ENCODE measurements at places on chromosomes 16 and 17.

- peak; percentile 43 for DNase-seq
Measured at GRCh38 chr17:57970710-57971109, 15.5 kb upstream of the CUEDC1 start.

DNA sequence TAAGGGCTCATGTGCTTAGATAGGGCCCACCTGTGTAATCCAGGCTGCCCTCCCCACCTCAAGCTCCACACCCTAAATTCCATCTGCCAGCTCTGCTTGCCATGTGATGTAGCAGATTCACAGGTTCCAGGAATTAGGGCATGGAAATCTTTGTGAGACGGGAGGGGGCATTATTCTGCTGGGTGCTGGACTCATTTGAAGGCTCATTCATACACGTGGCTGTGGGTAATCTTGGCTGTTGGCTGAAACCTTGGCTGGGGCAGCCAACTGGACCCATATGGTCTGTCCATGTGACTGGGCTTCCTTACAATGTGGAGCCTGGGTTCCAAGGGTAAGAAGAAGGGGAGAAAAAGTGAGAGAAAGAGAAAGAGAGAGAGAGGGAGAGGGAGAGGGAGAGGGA is 115.1 kb downstream of the CYLD start:
- DNase-seq, result no peak

DNA sequence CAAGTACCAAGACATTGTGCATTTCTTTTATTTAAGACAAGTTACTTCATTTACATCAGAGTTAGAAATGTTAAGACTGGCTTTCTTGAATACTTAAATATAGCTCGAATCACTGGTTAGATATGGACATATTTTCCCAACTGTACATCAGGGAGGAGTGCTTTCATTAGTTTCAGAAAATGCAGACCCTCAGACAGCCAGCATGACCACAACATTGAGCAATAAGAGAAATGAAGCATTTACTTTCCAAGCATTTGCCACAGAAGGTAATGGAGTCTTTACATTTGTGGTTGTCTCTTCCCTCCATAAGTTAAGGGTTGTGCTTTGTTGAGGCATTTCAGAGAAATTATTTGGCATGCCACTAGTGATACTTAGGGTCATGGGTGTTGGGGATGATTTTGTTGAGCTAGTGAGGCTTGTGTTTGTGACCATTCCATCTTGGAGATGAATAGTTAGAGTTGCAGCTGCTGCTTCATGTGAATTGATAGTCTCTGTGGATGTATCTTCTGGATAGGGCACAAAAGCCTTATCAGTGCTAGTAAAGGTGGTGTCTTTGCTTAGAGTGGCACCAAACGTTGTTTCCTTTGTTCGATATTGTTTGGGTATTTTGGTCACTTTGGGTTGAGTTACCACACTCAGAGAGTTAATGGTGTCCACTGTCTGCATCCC is 2.1 kb downstream of the OMG start:
- DNase-seq, result no peak

DNA sequence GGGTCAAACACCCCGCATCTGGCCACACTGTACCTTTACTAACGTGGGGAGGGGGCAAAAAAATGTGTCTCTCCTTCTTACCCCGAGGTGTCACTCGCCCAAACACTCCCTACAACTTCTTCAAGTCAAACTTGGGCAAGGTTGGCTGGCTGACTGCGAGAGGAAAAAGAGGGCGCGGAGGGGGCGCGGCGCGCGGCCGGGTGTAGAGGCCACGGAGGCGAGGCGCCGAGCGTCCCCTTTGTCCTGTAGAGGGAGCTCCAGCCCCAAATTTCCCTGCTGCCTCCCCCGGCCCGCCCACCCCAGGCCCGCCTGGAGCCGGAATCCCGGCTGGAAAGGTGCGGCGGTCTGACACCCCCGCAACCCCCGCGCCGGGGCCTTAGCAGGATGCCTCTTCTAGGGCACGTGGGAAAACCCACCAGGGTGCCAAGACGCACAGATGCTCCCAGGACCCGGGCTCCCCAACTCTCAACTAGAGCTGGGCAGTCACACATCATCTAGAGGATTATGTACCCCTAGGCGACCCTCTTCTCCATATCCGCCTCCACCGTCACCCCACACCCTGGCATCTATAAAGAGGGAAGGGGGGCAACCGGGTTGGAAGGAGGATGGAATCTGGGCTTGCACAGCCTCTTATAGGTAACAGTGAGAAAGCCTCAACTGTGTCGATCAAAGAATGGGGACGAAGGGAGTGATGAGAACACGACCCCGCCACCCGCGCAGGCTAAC is 4.2 kb downstream of the IRX3 start:
- peak; percentile 11 for DNase-seq

- DNase-seq, result no peak
Measured at GRCh38 chr16:2058420-2058819, 10.6 kb downstream of the TSC2 start.

DNA sequence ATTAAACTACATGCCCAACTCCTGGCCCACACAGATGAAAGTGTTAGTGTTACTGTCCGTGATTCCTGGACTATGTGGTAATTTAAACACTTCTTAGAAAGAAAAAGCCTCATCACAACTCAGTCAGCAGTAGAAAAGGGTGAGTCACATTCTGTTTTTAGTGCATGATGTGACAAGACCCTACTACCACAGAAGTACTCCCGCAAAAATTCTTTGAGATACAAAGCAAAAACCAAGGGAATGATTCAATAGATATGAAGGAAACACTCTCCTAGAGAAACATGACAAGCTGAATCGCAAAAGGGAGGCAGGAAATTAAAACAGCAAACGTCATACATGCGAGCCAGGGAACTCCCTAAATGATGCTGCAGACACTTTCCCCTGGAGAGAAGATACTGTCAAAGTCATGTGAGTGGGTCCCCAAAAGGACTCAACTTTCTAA is 14.4 kb downstream of the SNN start:
- peak; percentile 94 for DNase-seq

- DNase-seq, result peak; percentile 78
Measured at GRCh38 chr16:57485916-57486857, at the start of gene DOK4. TSS of gene DOK4 (minus strand) at chr16:57486493. CDS start at chr16:57479507, 6,986 bp downstream.

DNA sequence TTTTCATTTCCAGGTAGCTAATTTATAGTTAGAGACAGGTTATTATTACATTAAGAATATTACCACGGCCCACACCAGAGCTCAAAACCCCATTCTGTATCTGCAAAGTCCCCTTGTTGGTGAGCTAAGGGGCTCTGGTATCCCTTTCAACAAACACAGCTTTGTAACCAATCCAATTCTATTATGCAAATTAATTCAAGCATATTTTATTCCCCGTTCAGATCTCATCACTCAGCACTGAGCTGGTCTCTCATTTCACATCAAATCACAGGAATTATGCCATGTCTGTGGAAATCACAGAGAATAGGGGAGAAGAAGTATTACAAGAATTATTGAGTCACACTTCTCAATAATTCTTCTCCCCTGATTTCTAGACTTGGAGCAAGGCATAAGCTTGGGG is 111.7 kb downstream of the CDH11 start:
- no peak for DNase-seq

GRCh38 chr17:28046034-28046825 is 3.8 kb downstream of the NLK start:
- DNase-seq, result no peak

GRCh38 chr16:55699616-55700015 is 43.8 kb downstream of the SLC6A2 start:
- no peak for DNase-seq

DNA sequence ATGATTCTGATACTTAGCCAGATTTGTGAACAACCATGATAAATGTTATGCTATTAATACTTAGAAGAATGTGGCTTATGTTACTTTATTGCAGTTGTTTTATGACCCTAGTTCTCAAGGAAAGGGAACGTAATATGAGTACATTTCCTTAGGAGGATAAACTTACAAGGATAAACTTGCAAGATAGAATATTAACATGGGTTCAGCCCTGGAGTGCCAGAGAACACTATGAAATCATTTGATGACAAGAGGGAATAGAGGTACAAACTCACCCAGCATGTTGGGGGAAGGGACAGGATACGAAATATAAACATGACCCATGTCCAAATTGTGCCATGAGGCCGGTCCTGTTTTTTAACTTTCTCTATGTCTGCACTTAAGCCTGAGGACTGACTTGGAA is 13.0 kb upstream of the ABCA5 start:
- DNase-seq, result no peak

DNA sequence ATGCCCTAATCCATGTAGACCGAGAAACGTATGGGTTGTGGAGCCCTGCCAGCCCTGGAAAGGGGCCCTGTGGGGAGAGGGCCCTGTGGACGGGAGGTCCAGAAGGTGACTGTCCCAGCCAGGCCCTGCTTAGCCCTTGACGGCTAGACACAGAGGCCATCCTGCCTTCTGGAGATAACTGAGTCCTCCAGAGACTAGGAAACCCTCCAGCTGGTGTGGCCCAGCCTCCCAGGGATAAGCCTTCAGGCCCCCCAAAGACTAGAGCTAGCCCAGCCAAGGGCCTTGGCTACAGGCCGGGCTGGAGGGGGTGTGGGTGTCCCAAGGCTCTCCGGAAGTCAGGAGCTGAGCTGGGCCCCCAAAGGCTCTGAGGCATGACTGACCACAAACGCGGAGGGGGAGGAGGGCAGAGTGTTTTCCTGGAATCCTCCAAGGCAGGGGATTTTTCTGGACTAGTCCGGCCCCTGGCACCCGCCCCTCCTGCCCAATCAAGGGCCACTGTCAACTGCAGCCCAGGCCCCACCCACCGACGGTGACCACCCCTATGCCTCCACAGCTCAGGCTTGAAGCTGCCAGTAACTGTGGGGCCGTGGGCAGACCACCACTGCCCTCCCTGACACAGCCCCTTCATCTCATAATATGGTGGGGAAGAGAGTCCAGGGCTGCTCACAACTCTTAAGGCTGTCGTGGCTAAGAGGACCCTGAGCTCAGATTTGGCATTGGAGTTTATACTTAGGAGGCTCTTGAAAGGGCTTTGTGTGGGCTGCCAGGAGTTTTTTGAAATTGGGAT is 885 bp upstream of the VASN start:
- peak; percentile 96 for DNase-seq

DNA sequence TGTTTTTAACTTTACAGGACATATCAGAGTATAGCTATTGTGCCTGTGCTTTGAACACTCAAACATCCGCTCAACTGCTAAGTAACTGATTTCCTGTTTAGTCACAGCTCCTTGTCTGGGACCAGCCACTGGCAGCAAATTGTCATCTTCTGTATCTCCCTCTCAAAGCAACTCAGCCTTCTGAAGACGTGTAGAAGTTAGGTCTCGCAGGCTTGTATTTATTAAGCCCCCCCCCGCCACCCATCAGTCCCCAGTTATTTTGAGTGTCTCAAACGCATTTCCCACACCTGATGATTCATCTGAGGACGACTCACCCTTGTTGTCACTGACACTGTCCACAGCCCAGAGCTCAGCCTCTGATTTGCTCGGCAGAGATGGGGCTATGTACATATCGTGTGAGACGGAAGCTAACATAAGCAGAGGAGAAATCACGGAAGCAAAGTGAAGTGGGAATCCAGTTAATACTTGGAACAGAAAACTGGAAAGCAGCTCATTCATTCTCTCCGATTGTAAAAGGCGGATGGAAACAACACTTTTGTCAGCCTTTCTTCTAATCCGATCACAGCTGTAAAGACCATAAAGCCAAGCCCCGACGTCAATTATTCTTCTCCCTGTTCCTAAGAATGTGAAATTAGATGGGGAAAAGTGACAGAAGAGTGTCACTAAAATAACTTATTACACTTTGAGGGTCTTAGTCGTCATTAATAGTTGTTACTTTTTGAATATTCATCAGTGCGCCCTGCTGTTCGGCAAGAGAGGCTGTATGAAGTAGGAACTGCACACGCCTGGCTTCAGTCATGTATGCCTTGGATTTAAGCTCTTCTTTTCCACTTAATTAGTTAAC is 64.2 kb downstream of the PITPNC1 start:
- peak; percentile 68 for DNase-seq

DNA sequence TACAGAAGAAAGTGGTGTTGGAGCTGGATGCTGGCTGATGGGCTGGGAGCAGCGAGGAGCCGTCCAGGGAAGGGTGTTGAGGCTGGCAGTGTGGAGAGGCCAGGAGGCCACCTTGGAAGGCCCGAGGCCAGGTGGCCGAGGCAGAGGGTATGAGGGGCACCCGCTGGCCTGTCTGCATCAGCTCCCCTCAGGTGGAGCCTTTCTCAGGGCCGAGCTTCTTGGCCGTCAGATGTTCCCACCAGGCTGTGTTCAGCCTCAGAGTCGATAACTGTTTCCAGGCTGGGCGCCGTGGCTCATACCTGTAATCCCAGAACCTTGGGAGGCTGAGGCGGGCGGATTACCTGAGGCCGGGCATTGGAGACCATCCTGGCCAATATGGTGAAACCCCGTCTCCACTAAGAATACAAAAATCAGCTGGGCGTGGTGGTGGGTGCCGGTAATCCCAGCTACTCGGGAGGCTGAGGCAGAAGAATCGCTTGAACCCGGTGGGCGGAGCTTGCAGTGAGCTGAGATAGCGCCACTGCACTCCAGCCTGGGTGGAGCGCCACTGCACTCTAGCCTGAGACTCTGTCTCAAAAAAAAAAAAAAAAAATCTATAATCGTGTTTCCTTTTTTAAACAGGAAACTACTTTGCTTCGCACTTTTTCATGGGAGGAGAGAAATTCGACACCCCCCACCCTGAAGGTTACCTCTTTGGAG is 25.3 kb downstream of the MGRN1 start:
- DNase-seq, result no peak

DNA sequence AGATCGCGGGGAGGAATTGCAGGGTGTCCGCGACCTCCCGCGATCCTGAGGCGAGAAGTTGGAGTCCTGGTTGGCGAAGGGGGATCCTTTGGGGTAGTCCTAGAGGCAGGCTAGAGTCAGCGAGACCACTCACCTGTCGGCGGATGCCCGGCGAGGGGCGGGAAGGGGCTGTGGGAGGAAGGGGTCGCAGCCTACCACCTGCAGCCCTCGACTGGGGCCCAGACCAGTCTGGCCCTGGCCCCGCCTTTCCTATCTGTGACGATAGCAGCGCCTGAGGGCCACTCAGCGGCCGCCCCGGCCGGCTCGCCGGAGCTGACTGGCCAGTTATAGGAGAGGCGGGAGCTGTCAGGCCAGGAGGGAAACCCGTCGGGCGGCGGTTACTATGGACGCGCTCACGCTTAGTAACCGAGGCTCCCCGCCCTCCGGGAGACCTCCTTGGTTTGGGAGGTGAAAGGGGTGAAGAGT is at the start of gene TEKT3:
Gene TEKT3, minus strand, starts transcription at position 213 of the 465 bp plus-strand sequence. CDS start 10,012 bp downstream, outside the sequence.
- DNase-seq, result peak; percentile 81

- DNase-seq, result no peak
Measured at GRCh38 chr16:1579214-1579613, 32.7 kb downstream of the IFT140 start.

DNA sequence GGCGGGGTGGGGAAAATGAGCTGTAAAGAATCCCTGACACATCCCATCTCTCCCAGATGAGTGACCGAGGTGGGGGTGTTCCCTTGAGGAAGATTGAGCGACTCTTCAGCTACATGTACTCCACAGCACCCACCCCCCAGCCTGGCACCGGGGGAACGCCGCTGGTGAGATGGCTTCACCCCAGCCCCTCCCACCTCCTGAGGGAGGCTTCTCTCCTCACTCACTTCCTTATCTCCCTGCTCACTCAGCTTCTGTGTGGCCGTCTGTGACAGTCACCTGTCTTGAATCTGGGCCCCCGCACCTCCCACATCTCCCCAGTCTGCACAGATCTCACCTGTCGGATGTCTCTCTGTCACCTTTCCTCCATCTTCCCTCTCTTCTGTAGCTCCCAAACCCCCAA is 13.4 kb downstream of the PDK2 start:
- no peak for DNase-seq

- no peak for DNase-seq
Measured at GRCh38 chr16:24972608-24973220, 42.5 kb downstream of the ARHGAP17 start.

GRCh38 chr16:7013990-7014389 is 318.7 kb upstream of the RBFOX1 start:
- DNase-seq, result no peak
